NCI-H1417 treated with DMSO at 0.1 percent for 48 hours (cell line): ENCODE measurements at places on chromosomes 5 and 9.

DNA sequence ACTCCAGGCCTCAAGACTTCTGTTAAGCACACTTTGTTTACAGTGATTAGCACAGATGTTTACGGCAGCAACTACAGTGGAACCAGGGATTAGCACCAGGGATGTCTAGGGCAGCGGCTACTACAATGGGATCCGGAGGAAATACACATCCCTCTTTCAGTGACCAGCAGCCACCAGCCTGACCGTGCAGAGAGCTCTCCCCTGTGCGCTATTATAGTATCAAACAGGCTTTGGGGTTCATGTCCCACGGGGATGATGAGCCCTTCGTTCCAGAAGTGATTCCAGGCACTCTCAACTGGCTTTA is 21.5 kb downstream of the GFPT2 start:
- DNase-seq, result no peak

- DNase-seq, result no peak
Measured at GRCh38 chr5:179906795-179907555, 722 bp downstream of the TBC1D9B start.

GRCh38 chr9:133167096-133167730 is 3.5 kb upstream of the GBGT1 start:
- no peak for DNase-seq

DNA sequence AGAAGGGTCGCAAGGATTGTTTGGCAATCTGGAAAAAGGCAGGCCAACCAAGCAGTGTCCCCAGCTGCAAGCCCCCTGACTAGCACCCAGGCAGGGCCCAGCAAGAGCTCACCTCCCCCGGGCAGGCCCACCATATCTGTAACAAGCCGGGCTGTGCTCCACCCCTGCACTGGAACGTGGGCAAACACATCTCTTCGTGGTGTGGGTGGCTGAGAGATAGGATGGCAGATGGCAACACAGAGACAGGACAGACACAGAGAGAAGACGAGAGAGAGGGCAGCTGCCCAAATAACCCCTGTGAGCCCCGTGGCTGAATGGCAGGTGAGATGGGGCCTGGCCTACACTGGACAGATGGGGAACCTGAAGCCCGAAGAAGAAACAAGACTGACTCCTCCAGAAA is 9.4 kb downstream of the BBLN start:
- DNase-seq, result no peak

- DNase-seq, result no peak
Measured at GRCh38 chr5:54017580-54017979, 292.8 kb downstream of the ARL15 start.

GRCh38 chr9:35847792-35848572 is 19.0 kb downstream of the TMEM8B start:
- no peak for DNase-seq

DNA sequence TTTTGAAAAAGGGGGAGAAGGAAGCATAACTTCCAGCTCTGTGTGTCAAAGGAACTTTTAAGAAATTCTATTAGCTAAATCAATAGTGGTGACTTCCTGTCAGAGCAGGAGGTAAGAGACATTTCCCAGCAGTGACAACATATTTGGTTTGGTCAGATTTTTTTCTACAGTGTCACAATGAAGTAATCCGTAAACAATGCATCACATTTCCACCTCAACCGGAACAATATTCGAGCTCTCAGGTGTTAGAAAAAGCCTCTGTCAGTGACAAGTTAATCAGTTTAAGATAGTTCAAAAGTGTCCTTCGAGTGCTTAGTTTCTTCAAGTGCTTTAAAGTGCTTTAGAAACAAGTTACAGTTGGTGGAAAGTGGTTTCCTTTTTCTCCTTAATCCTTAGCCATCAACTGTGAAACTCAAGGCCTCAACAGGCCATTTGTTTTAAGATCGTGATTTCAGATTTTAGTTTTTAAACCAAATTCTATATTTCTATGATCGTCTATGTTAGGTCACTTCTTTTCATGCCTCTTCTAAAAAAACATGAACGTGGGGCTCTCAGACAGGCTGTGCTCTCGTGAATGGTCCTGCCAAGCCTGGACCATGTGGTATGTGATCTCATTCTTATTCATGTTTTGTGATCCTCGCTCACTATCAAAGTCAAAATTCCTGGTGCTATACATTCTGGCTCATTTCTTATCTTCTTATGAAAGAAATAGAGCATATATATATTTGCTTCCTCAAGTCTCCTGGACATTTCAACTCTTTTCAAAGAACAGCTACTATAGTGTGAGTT is 181.9 kb upstream of the HMHB1 start:
- DNase-seq, result no peak

DNA sequence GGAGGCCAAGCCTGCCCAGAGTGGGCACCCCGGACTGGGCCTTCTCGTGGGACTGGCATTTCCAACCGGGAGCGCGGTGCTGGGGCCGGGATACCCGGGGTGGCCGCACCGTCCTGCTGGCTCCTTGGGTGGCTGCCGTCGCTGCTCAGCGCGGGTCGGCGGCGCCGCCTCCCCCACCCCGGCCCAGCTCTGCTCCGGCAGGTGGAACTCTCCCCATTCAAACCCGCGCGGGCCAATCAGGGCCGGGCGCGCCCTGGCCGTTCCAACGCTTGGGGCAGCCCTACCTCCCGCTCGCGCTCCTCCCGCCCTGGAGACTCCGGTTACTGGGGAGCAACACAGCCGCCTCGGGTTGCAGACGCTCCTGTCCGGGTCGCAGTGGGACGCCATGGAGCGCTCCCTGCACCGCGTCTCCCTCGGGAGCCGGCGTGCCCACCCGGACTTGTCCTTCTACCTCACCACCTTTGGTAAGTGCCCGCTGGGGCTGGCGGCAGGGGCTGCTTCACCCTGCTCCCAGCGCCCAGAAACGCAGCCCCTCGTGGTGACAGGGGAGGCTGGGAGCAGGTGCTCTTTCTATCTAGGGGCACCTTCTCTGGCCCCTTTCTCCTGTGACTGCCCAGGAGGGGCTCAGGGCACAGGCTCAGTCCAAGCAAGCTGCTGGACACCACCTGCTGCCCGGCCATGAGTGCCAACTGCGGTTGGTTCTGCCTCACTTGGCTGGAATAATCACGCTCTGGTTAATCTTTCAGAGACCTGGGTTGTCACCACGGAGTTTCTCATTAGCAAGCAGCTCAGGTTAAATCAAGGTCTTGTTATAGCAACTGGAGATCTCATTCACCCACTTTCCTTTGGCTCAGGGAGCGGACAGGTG is at the start of gene RGS3:
RGS3 (plus strand) TSS at position 310 of the 868 bp plus-strand sequence; CDS start at position 386, 76 bp downstream.
- peak; percentile 8 for DNase-seq

- DNase-seq, result no peak
Measured at GRCh38 chr5:32201122-32201753, 27.1 kb upstream of the GOLPH3 start.

DNA sequence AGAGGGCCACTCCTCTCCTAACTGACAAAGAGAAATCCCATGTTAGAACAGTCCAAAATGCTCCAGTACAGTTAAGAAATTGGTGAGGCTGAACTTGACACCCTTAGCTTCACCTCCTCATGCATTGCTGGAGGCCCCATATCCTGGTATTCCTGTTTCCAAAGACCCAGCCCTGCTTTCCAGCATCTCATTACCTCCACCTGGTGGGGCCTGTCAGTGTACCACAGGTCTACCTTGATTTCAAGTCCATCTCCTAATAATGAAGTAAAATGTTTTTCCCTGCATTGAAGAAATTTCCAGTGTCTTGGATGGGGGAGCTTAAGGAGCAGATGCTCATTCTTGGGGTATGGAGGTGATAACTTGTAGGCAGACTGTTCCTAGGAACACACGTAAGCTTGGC is 70.6 kb upstream of the S1PR3 start:
- no peak for DNase-seq

DNA sequence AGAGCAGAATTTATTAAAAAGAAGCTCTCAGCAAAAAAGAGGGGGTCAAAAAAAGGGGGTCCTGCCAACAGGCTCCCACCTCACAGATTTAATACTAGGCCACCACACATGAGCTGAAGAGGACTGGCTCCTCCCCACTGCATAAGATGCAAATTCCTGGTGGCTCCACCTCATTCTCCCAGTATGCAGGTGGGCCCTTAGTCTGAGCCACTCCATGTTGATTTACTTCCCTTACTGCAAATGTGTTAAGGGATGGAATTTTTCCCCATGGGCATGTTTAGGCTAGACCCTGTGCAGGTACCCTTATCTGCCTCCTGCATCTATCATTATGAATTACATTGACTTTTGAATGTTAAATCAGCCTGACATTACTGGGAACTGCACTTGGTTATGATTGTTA is 82.9 kb downstream of the ISOC1 start:
- no peak for DNase-seq

DNA sequence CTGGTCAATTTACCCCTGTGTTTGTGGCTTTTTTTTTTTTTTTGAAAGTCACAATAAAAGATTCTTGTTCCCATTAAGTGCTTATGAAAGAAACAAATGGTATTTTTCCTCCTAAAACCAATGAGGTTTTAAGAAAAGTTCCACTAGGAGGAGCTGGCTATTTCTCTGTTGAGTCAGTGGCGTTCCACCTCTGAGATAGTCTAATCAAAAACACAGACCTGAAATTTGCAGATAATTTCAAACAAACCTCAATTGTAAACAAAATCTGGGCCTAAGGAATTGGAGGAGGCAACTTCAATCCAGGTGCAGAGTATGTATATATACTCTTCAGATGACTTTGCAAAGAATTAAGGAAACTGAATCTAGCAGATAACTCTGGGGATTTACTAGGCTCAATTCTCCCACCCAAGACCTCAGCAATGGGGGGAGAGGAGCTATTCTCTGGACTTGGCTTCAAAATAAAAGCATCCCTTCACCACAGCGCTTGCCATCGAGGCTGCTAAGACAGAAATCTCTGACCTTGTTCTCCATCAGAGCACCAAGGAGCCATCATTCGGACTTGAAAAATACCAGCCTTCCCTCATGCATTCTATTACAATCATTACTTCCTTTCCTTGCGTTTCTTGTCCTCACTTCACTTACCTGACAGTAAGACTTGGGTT is 52.4 kb downstream of the FANCC start:
- no peak for DNase-seq

DNA sequence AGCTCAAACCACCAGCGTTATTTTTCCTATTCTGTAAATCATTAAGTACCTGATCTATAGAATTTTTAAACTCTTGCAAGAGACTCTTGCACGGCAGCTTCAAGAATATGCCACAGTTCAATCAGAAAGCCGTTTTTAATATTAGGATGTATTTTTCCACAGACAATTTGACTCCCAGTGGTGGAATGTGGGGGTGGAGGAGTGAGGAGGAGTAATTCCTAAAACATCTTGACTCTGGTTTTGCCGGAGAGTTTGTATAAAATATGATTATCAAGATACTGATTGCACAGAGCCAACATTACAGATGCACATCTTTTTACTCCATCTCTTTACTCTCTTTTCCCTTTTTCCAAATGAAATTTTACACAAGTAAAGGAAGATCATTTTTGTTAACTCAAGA is 288.3 kb downstream of the ENC1 start:
- no peak for DNase-seq

DNA sequence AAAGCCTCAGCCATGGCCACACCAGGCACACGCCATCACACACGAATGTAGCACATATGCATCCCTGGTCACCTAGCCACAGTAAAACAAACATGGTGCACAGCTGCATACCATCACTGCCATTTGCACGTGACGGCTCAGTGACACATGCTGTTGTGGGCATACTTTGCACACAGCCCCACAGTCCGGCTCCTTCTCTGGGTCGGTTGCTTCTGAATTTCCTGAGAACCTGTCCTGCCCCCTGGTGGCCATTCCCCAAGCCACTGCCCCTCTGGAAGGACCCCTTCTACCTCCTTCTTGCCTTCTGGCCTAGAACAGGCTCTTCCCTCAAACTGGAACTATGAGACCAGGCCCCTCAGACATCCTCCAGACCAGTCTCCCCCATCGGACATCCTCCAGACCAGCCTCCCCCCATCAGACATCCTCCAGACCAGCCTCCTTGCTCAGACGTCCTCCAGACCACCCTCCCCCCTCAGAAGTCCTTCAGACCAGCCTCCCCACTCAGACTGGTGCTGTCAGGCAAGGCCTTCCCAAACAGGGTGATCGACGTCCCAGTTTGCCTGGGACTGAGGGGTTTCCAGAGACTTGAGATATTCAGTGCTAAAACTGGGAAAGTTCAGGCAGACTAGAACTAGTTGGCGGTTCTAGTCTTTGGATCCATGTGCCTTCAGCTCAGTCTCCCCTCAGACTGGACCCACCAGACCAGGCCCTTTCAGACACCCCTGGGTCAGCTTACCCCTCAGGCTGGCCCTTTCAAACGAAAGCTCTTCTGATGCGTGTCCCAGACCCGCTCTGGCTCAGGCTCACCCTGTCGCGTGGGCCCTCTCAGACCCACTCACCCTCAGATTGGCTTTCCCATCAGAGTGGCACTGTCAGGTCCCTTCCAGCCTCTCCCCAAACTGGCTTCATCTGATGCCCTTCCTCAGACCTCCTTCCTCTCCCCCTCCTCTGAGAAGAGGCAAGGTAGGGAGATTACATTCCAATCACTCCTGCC is 24.3 kb upstream of the ENHO start:
- DNase-seq, result no peak

GRCh38 chr9:92290785-92291429 is 2.6 kb downstream of the IARS1 start:
- DNase-seq, result no peak

DNA sequence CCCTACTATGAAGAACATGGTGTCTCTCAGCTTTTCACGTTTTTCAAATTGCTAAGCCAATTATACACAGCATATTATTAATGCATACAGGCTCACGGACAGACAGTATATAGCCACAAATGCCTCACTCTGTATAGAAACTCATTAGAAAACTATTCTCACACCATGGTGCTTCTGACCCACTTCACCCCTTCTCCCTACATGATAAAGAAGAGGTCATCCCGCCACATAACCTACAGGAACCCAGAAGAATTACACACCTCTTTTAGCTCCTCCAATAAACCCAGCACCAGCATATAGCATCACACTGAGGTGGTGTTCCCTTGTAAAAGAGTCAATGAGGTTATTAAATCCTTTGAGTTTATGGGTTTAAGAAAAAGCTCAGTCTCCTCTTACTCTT is 5.6 kb downstream of the TLE1 start:
- no peak for DNase-seq

- no peak for DNase-seq
Measured at GRCh38 chr9:37575001-37575400, 1.2 kb downstream of the FBXO10 start.

GRCh38 chr9:94933511-94933828 is 207.0 kb downstream of the AOPEP start:
- DNase-seq, result no peak

- DNase-seq, result no peak
Measured at GRCh38 chr5:133818869-133819600, 149.4 kb downstream of the C5orf15 start.

DNA sequence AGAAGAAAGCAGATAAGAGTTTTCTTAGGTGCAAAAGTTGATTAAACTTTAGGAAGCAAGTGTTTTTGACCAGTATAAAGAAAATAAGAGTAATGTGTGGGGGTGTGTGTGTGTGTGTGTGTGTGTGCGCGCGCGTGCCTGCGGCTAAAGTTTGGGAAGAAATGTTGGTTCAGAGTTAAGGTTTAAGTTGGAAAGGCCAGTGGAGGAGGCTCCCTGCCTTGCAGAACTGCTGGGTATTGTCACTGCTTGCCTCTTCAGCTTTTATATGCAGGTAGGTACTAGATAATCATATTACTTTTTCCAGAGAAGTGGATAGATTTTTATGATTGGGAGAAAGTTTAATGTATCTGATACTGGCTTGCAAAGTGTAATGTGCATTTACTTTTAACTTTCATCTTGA is 2.0 kb downstream of the PIK3R1 start:
- no peak for DNase-seq

GRCh38 chr9:28319981-28320380 is 746.7 kb upstream of the C9orf72 start:
- DNase-seq, result no peak
